NCI-H187 (cell line): ENCODE measurements at places on chromosomes 3 and 15.

DNA sequence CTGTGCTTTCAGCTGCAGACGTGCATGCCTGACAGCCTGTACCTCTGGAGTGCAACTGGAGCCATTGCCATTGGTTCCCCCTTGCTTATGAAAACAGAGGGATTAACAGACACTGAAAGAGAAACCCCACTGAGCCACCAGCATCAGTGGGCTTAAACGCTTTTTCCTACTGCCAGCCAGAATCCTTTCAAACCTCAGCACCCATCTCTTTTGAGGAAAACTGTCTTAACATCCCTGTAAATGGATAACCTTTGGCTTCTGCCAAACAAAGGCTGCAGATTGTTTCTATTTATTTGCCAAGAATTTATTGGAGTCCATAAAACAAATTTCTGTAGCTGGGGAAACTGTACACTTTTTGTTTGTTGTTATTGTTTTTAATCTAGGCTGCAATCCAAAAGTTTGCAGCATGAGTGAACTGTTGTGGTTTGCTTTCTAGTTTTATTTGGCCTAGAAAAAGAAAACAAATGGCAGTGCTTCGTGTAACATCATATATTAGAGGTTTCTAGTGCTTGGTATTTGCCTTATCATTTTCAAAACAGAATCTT lies 369.2 kb upstream of the IL12A start:
- no peak for DNase-seq

- DNase-seq, result peak; percentile 6
Observed at GRCh38 chr3:161104561-161105551, at the start of gene B3GALNT1. Gene B3GALNT1 (minus strand): TSS chr3:161105349. CDS start chr3:161086754, 18,595 bp downstream.

DNA sequence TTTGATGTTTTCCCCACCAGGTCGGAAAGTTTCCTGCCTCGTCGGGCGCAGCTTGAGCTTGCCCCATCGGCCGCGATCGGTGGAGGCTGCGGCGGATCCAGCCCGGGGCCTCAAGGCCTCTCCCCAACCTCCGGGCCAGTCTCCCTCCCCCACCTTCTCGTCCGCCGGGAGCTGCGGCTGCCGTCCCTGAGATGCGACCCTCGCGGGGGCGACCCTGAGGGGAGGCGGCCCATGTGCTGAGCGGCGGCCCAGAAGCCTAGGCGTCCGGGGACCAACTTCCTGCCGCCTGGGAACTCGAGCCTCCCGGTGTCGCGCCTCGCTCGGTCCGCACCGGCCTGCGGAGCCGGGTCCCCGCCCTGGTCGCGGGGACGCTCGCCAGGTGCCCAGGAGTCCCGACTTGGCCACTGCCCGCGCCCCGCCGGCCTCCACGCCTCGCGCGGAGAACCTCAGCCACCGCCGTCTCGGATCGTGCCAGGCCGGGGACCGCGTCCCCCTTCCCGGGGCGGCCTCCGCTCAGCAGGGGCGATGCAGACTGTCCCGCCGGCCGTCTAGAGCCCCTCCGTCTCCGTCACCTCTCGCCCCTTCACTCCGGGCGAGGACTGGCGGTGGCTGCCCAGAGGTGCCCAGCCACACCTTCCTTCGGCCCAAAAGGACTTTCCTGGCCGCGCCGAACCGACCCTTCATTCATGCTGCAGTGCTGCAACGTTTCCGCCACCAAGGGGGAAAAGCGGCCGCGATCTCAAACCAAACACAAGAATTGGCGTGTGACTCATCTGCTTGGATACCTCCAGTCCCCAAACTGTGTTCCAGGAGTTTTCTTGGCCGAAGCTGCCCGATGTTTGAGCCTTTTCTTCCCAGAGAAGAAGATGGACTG lies 656 bp downstream of the SLMAP start:
- no peak for DNase-seq

GRCh38 chr15:76432604-76433003 lies 96.0 kb downstream of the ISL2 start:
- no peak for DNase-seq

DNA sequence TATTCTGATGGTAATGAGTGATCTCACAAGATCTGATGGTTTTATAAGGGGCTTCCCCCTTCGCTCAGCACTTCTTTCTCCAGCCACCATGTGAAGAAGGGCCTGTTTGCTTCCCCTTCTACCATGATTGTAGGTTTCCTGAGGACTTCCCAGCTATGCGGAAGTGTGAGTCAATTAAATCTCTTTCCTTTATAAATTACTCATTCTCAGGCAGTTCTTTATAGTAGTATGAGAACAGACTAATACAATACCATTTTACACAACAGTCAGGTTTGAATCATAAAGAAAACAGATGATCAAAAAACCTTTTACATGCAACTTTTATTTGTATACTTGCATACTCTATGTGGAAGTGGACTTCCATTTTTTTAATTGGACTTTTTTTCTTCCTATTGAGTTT lies 46.7 kb upstream of the CBLB start:
- no peak for DNase-seq

GRCh38 chr15:45113380-45113990 lies 487 bp downstream of the DUOX2 start:
- DNase-seq, result no peak

DNA sequence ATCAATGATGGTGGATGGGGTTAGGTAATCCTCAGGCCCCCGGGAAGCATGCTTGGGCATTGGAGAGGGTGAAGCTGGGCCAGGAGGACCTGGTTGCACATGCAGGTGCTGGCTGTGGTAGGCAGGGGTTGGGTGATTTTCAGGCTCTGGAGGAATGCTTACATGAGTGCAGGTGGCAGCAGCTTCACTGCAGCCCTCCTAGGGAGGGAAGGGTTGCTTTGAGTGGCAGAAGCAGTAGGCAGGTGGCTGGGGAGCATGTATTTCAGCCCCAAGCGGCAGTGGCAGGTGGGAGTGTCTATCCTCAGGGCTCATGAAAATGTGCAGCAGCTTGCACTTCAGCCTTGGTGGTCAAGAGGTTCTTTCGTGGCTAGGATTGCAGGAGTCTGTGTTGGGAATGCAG lies 230.0 kb upstream of the CTNNB1 start:
- DNase-seq, result peak; percentile 3

GRCh38 chr15:73633991-73634495 lies 854 bp upstream of the NPTN start:
- DNase-seq, result no peak

- no peak for DNase-seq
Observed at GRCh38 chr3:133934073-133934970, 38.6 kb upstream of the RAB6B start.

- no peak for DNase-seq
Observed at GRCh38 chr15:70297465-70298058, 199.8 kb upstream of the TLE3 start.

DNA sequence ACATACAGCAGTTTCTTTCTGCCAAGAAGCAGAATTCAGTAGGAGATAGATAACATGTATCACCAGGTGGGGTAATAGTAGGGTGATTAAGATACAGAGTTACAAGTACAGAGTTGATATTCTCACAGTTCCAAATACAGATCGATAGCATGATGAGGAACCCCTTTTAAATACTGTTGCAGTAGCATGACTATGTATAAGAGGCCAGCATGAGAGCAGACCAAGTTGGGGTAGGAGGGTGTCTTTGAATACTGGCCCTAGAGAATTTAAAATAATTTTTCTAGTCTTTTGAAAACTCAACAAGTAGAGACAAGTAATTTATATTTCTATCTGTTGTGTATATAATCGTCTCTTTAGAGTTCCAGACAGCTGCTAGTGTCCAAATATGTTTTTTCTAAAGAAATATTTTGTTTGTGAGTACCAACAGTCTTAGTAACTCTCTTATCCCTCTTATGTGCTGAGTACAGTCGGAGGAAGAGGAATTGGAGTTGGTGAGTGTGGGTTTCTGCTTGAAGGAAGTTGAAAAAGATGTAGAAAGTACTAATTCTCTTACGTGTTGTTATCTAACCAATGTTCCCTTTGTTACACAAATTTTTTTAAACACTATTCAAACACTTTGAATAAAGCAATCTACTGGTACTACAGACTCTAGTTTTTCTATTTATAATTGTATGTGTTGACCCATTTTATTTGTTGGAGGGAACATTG lies 30.2 kb downstream of the LYSMD4 start:
- no peak for DNase-seq

DNA sequence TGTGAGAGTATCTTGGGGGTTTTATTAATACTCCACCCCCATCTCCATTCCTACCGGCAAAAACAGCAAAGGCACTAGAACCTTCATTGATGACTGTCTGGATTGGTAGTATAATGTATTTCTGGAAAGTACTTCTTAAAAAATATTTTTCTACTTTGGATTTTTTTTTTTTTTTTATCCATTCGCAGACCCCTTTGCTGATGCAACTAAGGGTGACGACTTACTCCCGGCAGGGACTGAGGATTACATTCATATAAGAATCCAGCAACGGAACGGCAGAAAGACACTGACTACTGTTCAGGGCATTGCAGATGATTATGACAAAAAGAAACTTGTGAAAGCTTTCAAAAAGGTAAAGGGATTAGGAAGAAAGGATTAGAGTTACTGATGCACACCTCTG lies 1.2 kb downstream of the EIF1B start:
- DNase-seq, result no peak
